ENCODE measurements at places on chromosomes 4 and X.

GRCh38 chrX:154322890-154323289 is 27.3 kb downstream of the TKTL1 start:
- no peak for DNase-seq

DNA sequence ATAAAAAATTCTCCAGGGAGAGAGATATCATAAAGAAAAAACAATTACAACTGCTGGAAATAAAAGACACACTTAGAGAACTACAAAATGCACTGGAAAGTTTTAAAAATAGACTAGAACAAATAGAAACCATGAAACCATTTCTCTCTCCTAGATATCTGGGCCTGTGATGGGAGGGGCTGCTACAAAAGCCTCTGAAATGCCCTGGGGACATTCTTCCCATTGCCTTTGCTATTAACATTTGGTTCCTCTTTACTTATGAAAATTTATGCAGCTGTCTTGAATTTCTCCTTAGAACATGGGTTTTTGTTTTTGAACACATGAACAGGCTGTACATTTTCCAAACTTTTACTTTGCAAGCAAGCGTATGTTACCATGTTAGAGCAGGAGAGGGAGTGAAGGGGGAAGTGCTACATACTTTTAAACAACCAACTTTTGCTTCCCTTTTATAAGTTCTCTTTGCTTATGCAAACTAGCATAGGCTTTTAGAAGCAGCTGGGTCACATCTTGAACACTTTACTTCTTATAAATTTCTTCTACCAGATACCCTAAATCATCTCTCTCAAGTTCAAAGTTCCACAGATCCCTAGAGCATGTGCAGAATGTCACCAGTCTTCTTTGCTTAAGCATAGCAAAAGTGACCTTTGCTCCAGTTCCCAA is 47.9 kb upstream of the PACRGL start:
- no peak for DNase-seq

DNA sequence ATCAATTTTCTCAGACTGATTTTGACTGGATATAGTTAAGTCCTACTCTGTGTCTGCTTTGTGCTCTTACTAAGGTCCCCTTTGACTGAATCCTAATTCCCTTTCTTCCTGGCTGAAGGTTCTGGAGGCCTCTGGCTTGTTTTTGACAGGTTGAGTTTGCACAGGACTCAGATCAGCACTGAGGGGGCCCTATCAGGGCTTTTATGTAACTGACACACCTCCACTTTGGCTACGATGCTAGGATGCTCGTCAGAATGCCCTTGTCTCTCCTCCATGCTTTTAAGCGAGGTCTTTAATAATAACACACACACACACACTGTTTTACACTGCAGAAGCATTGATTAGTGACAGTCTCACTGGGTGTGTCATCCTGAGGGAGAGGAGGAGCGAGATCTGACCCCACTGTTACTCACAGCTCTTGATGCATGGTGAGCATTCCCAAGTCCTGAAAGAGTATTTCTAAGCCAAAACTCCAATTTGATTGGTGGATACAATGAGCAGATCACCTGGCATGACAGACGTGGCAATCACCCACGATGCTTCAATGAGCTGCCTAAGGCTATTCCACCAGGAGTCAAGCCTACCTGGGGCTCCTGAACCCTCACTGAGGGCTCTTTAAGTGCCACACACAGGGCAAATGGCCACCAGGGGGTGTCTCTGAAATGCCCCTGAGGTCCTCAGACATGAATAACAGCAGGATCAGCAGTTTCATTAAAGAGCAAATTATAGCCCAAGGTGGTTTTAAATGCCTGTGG is 130.4 kb upstream of the CPEB2 start:
- DNase-seq = no peak

DNA sequence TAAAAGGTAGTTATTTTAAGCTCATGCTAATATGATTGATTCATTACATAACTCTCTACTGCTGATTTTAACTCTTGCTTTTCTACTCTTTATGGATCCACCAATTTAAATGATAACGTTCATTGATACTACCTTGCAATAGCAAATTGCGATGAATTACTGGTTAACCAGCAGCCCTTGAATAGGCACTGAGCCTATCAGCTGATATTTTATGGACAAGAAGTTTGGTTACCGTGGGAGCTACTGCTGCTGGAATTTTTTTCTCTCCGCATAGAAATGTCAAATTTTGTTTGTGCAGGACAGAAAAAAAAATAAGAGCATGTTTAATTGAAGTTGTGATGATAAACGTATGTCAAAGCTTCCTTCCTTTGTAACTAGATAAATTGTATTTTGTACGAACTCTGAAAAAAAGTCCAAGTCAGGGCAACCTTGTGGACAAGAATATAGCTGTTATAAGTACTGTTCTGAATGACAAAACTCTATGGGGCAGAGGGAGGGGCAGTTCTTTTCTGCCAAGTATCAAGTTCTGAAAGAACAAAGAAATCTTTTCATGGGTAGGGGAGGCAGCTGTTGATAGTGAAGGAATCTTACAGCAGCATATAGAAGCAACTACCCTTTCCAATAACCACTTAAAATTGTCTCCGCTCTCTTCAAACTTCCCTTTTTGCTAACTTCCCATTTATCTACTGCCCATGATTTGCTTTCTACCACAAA is 434.9 kb upstream of the PABPC4L start:
- no peak for DNase-seq

- DNase-seq = no peak
Observed at GRCh38 chr4:33060674-33061542, 2340.7 kb downstream of the PCDH7 start.
